ENCODE measurements at places on chromosomes 7 and 10.

GRCh38 chr7:87188930-87189329 is 30.6 kb downstream of the TMEM243 start:
- H3K4me1 ChIP-seq, result no peaks in the 10 kb centered on the region
- H3K36me3 ChIP-seq, result peaks cover 73% of the 10 kb centered on the region
- no peak overlapping the region for H3K27ac ChIP-seq
- no peaks in the 10 kb centered on the region for H3K27me3 ChIP-seq
- H3K4me3 ChIP-seq, result no peak overlapping the region

- H3K27me3 ChIP-seq, result no peaks in the 10 kb centered on the region
- no peaks in the 10 kb centered on the region for H3K4me1 ChIP-seq
- no peak for DNase-seq
- H3K27ac ChIP-seq, result no peak overlapping the region
- H3K36me3 ChIP-seq, result peaks cover 30% of the 10 kb centered on the region
- H3K4me3 ChIP-seq, result no peak overlapping the region
Measured at GRCh38 chr10:18615618-18616017, 35.8 kb downstream of the NSUN6 start.

DNA sequence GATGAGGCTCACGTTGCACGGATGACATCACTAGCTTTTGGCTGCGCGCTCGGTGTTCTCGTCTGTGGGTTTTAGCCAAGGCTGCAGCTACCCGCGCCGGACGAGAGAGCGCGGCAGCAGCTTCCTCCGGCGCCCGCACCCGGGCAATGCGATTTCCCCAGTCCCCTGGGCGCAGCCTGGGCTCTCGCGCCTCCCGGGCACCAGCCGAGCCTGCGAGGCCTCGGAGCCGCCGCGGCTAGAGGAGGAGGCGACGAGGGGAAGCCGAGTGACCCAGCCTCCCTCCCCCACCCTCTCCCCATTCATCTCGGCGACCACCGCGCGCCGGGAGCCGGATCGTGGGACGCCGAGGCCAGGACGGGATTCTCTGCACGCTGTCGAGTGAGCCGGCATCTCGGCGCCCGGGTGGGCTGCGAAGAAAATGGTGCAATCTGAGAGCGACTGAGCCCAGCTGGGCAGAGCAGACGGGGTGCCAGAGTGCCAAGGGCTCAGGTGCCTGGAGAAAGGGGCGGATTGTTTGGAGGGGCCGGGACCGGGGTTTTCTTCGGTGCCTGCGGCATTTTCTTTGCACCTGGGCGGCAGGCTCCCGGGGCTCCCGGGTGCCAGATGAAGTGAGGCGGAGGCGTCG is 1.2 kb upstream of the TMEM178B start:
- H3K27ac ChIP-seq, result no peak overlapping the region
- no peaks in the 10 kb centered on the region for H3K36me3 ChIP-seq
- H3K4me1 ChIP-seq, result peaks cover 37% of the 10 kb centered on the region
- no peaks in the 10 kb centered on the region for H3K27me3 ChIP-seq
- DNase-seq, result no peak

- H3K4me1 ChIP-seq, result no peaks in the 10 kb centered on the region
- no peak for DNase-seq
- H3K27me3 ChIP-seq, result no peaks in the 10 kb centered on the region
- H3K4me3 ChIP-seq, result no peak overlapping the region
- no peak overlapping the region for H3K27ac ChIP-seq
- peaks cover 21% of the 10 kb centered on the region for H3K36me3 ChIP-seq
Measured at GRCh38 chr10:100148353-100149211, 37.2 kb downstream of the ERLIN1 start.

DNA sequence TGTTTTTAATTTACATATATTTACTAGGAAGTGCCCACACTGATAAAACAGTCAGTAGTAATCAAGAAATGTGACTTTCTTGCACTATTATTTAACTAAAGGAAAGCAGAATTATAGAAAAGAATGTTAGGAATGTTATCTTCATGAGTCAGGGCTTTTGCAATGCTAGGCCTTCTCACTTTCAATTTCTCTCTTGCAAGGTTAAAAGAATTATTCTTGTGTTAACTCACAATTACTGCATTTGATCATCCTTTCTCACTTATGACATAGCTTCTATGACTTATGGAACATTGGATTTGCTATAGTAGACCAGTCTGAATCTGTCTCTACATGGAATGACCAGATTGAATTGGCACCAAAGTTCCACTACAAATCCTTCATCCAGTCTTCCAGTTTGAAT is 192.4 kb downstream of the SDK1 start:
- no peaks in the 10 kb centered on the region for H3K36me3 ChIP-seq
- no peak overlapping the region for H3K27ac ChIP-seq
- H3K4me3 ChIP-seq, result no peak overlapping the region
- DNase-seq, result no peak
- H3K4me1 ChIP-seq, result no peaks in the 10 kb centered on the region
- H3K27me3 ChIP-seq, result no peaks in the 10 kb centered on the region

DNA sequence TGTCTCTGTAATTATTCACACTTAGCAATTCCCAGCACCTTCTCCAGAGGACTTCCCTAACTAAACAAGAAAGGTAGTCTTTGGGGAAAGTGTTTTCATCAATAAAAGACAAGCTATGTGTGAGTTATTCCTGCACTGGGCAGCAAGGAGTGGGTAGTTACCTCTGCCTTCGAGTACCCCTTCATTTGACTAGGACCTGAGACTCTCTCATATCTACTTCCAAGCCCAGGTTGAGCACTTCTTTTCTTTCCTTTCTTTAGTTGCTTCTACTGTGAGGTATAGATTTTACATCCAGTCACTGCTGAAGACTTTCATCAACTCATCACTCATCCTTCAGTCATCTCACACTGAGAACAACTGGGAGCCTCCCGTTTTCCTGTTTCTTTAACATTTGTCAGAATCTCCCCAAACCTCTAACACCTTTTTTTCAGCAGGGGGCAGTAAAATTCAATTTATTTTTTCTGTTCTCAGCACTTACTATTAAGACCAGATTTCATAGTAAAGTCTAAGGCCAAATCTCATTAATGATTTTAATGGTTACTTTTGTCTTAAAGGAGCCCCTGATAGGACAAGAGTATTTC is 80.1 kb upstream of the PRSS1 start:
- no peak overlapping the region for H3K27ac ChIP-seq
- H3K27me3 ChIP-seq, result no peaks in the 10 kb centered on the region
- no peaks in the 10 kb centered on the region for H3K4me1 ChIP-seq
- no peak overlapping the region for H3K4me3 ChIP-seq
- DNase-seq, result no peak
- H3K36me3 ChIP-seq, result no peaks in the 10 kb centered on the region

- peaks cover 22% of the 10 kb centered on the region for H3K4me1 ChIP-seq
- H3K27ac ChIP-seq, result peak overlapping the region; percentile 8
- no peaks in the 10 kb centered on the region for H3K27me3 ChIP-seq
- H3K36me3 ChIP-seq, result peaks cover 16% of the 10 kb centered on the region
- DNase-seq, result no peak
Measured at GRCh38 chr10:29651767-29652166, 17.0 kb upstream of the SVIL start.

DNA sequence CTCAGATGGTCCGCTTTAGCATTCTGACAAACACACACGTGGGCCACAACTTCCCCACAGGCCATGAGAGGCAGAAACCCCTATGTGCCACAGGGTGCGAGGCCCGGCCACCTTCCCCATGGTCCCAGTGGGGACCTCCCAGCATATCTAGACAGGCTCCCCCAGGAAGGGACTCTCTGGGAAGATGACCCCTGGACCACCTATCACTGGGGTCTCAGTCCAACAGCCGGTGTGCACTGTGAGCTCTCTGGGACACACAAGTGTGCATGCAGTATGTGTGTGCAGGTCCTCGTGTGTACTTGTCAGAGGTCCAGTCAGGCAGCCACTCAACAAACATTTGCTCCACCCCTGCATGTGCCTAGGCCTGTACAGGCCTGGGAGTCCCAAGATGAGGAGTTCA is 18.7 kb downstream of the GRID1 start:
- no peak overlapping the region for H3K4me3 ChIP-seq
- no peaks in the 10 kb centered on the region for H3K27me3 ChIP-seq
- H3K4me1 ChIP-seq, result no peaks in the 10 kb centered on the region
- H3K27ac ChIP-seq, result no peak overlapping the region
- no peaks in the 10 kb centered on the region for H3K36me3 ChIP-seq
